Activated CD4-positive, alpha-beta T cell treated with anti-CD3 and anti-CD28 coated beads, Interleukin-2, Interleukin-6, amounts not matched to agents 100 ng/mL and 50 ng/mL, durations not matched to agents 16 hours and 8 hours (primary cell): ENCODE measurements at places on chromosomes 5 and 9.

- DNase-seq, result no peak
Observed at GRCh38 chr9:9764821-9765220, 848.0 kb downstream of the PTPRD start.

- DNase-seq, result no peak
Observed at GRCh38 chr5:93193431-93194347, 387.3 kb downstream of the NR2F1-AS1 start.

DNA sequence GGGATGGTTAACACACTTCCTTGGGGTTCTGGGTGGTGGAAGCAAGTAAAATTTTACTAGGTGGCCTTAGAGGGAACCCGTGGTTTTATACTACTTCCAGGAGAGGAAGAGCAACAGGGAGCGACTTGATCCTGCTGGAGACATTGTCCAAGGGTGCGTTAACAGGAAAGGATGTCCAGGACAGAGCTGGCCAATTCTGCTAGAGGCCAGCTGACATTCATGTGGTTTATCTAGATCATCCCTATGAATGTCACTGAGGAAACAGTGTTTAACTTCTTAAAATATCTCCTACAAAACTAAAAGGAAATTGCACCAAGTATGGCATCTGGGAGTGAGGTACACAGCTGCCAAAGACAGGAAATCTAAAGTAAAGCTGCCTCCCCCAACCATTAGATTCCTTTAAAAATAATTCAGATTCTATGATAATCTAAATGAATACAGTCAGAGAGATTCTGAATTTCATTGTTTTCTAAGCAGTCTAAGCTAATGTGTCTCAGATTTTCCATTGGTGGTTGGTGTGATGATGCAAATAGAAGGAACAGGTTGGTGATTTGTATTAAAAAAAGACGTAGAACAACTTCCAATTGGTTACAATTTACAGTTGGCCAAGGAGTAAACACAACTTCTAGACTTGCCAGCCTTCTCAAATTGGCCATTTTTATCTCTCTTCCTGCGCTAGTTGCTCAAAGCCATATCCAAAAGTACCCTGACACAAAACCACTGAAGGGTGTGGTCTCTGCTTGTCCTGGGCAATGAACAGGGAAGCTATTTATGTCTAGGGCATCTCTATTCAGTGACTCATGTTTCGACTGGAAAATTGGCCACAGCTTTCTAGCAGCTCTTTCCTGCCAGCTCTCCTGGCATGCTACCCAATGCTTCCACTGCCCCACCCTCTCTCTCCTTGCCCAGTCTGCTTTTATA is 574.7 kb upstream of the MEF2C start:
- no peak for DNase-seq

- no peak for DNase-seq
Observed at GRCh38 chr9:38015266-38015665, 53.8 kb downstream of the SHB start.

GRCh38 chr9:14780693-14781092 is 58.2 kb upstream of the CER1 start:
- no peak for DNase-seq

DNA sequence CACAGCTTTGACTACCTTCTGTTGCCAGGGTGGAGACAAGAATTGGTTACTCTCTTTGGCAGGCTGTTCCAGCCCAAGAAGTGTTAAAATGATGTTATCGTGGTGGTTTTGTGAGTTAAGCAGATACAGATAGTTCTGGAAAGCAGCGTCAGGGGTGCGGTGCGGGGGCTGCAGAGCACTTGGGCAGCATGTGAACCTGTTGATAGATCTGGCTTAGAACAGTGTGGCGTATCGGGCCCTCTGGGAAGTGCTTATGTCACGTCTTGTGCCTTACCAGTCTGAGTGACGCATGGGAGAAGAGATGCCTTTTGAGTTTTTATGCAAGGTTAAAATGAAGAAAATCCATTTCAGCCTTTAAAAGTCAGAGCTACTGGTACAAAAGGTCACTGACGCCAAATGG is 152.5 kb downstream of the PRKACG start:
- no peak for DNase-seq

DNA sequence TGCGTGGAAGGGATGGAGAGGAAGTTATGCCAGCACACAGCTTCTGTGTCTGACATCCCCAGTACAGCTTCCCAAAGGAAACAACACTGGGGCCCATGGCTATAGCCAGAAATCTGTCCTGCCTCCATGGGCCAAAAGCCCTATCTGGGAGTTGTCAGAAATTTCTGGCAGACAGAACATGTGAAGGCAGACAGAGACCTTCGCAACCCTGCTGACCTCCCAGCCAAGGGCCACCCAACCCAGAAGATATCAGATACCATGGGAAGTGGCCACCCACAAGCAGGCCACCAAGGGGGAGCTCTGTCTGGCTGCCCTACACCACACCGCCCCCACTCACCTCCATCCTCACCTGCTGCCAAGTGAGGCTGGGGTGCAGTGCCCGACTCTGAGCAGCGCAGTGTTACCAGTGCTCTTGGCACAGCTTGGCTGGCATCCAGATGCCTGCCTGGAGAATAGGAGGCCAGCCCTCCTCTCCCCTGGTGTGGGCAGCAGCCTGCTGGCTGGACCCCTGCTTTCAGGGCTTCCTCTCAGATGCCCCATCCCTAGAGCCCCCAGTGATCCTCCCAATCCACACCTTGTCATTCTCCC is 61.6 kb upstream of the NEURL1B start:
- DNase-seq, result no peak

DNA sequence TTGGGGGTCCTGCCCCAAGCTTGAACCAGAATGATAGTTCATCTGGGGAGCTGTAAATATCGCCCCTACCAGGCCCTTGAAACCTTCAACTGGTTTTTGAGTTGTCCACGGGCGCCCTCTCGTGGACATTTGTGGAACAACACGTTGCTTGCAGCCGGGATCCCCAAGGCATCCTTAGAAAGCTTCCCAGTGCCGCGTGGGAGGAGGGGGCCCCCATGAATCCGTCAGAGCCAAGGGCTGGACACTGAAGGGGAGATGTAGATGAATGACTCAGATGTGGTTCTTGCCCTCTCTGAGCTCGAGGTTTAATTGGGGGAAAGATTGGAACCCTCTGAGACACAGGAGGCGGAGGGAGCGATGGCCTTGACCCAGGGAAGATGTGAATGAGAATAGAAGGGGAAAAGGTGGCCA is 31.8 kb upstream of the ORM1 start:
- peak; percentile 75 for DNase-seq

GRCh38 chr5:141507387-141508091 is 18.7 kb downstream of the PCDHGC5 start:
- DNase-seq, result no peak

DNA sequence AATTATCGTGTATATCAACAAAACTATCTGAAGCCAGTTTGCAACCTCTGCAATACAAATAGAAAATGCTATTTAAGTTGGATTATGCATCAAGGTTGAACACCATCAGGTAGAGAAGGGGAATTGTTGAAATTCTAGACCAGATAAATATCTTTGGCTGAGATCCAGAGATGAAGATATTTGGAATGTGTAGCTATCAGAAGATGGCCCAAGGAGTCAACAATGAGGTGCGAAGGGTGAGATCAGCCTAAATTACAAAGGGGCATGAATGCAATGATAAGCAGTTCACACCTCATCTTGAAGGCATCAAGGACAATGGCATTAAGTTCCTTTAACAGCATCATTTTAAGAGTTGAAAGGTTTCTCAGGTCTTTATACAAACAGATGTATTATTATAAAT is 572.1 kb upstream of the DMAC1 start:
- no peak for DNase-seq

DNA sequence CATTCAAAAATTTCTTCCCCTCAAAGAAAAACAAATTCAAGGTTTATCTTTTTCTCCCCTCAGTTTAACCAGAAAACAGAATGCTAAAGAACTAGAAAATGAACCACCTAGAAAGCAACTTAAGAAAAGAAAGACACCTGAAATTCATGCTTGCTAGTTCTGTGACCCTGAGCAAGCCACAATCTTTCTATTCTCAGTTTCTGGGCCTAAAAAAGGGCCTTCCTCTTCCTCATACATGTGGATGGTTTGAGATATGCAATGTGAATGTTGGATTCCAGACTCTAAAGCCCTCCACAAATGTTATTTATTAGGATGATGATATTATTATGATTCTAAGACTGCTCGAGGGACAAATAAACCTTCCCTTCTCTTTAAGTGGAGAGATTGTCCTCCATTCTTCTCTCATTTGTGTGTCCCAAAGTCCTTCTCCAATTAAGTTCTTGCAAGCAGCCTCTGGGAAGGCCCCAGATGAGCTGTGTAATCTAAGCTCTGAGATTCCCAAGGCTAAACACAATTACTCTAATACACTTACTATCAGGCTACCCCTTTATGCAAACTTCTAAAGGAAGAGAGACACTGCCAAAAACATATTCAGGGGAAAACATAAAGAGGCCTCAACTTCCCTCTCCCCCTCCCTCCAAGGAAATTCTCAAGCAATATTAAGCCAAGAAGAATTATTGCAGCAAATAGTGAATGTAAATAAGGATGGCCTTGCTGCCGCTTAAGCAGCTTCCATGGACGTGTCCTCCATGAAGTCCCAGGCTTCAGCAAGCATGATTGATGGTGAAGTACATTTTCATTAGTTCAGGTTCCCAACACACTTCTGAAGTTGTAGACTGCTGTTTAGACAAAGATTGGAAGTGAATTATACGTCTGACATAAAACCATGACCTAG is 80.2 kb downstream of the PRKACG start:
- DNase-seq, result no peak

GRCh38 chr5:51095486-51095885 is 287.8 kb upstream of the ISL1 start:
- DNase-seq, result no peak

DNA sequence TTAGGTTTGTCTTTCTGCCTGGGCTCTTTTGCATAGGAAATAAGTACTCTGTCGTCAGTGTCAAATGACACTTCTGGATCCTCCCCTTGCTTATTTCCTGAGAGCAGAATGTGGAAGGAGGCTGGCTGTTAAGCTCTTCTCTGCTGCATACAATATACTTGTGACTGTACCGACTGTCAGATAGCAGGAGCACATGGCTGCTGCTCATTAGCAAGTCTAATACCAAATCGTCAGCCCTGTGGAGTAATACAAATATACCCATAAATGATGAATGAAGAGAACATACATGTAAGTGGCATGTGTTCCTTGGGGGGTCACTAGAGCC is at the start of gene GPR151:
GPR151 (minus strand) TSS at position 40 of the 325 bp plus-strand sequence. CDS start 77 bp downstream, outside the sequence.
- no peak for DNase-seq

GRCh38 chr5:148898413-148899075 is 72.1 kb downstream of the ADRB2 start:
- DNase-seq, result no peak

DNA sequence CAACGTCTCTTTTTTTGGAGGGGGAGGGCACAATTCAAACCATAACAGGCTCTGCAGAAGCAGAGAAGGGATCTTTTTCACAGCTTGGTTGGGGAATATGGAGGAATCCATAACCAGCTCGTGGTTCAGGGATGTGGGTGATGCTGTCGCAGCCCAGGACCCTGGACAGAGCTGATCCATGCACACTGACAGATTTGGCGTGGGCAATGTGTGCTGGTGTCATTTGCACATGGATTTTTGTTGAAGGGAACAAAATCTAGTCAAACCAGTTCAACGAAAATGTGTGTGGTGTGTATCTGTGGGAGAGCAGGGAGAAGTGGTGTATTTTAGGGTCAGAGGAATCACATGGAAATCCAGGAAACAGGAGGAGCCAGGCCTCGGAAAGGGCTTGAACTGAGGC is 4.2 kb downstream of the DOCK2 start:
- DNase-seq, result no peak

DNA sequence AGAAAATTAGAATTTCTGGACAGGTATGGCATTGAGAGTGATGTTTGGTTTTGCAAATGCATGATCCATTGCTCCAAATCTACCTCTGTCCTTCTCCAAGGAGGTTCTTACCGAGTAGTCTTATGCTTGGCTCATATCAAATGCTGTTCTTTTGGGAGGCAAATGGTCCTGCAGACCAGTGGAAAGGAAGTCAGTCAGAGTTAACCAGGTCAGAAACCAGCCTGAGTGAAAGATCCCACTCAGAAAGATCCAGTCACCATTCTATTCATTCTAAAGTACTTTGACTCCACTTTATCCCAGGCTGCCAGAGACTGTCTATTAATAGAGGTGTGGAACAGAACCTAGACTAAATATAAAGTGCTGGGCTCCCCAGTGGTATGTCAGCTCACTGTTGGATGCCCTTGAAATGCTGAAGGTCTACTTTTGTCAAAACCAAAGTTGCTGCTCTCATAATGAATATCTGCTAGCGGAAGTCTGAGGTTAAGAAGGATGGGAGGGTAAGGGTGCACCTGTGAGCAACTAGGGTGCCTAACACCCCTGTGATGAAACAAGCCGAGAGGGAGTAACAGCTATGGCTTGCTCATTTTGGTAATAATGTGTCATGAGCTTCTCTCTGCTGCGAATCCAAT is 302.2 kb downstream of the ZNF608 start:
- DNase-seq, result peak; percentile 58

GRCh38 chr5:64534033-64534432 is 28.2 kb downstream of the RGS7BP start:
- DNase-seq, result no peak

DNA sequence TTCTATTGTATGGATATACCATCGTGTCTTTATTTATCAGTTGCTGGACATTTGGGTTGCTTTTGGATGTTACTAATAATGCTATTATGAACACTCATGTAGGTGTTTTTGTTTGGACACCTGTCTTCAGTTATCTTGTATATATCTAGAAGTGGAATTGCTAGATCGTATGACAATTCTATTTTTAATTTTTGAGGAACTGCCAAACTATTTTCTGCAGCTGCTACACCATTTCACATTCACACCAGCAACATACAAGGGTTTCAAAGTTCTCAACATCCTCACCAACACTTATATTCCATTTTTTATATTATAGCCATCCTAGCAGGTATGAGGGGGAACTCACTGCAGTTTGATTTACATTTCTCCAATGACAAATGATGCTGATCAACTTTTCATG is 324.6 kb downstream of the CAAP1 start:
- no peak for DNase-seq

GRCh38 chr5:68707575-68707974 is 386.2 kb upstream of the SLC30A5 start:
- no peak for DNase-seq

DNA sequence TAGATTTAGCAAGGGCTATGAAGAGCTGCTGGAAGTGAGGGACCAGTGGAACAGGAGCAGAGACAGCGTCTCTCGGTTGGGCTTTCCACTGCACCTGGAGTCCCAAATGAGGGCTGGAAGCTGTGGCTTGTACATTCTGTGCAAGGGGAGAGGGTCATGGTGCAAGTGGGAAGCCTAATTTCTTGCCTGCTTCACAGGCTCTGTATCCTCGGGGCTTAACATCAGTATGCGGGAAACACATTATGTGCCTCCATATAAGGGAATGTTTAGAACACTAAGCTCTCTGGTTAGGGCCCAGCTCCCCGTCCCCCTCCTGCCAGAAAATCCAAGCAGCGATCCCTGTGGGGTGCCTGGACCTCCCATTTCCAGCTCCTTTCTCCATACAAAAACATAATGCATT is 89.0 kb upstream of the NIPAL4 start:
- no peak for DNase-seq
